ENCODE measurements at places on chromosomes 2 and 18. TPM values are rescaled to one million over a fixed set of nuclear protein-coding genes. Genes with fewer than 3 reads are reported as not detected.

TTC39C gene
- total RNA-seq, result 81.2 TPM

RASGRP3 gene
- total RNA-seq, result 7.1 TPM

TDRD15 gene
- not detected for total RNA-seq

DNA sequence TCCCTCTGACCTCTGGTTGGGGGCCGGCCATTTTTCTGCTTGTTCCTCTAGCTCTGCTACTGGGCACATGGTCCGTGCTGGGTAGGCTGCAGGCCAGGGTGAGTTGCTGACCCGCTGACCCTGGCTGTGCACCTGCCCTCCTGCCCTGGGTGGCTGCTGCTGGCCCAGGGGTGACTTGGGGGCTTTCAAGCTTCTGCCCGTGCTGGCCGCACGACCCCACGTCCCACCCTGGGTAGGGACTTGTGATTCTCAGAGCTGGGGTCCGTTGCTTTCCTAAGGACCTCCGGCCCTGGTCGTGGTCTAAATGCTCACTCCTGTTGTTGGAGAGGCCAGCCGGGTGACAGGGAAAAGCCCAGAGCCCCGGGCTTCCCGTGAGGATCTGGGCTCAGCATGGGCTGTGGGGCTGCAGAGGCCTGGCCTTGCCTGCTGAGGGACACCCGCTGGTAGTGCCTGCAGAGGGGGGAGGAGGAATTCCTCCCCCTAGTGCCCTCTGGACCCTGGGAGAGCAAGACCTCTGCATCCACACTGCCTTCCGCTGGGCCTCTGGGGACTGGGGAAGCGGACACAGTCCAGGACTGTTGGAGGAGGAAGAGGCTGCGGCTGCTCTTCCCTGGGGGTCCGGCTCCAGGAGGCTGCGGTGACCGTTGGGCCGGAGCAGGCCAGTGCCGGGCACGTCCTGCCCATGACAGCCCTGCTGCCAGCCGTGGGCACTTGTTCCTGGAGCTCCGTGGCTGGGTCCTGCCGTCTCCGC, 6.3 kb upstream of the GAL3ST2 start:
- no peak overlapping the region for H3K27ac ChIP-seq
- no peak overlapping the region for H3K4me3 ChIP-seq
- H3K36me3 ChIP-seq, result no peaks in the 10 kb centered on the region
- no peaks in the 10 kb centered on the region for H3K27me3 ChIP-seq
- DNase-seq, result no peak

DNA sequence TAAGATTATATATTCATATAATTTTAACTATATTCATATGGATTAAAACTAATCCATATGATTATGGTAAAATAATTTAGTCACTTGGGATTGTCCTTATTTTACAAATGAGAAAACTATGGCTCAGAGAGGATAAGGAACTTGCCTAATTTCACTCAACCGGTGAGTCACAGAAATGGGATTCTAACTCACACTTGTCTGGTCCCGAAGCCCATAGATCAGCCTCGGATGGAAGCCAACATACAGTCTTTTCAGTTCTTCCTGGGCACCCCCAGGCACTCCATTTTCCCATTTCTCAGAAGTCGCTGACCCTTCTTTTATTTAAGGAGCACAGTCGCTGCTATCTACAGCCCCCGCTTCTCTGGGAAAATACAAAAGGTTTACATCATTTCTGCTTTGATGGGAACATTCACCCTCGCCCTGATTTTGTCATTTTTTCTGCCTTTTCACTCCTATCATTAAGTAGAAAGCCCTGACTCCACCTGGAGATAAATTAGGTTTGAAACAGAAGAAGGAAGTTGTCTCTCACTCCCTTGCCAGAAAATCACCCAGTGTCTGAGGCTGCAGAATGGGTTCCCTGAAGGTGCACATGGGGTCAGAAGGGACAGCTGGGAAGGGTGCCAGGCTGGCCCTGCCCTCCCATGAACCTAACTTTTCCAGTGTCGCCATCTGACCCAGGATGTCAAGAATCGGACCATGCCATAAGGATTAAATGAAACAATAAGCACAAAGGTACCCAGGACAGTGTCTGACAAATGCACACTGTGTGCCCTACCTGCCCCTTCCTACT, 36.6 kb downstream of the CYP1B1 start:
- no peaks in the 10 kb centered on the region for H3K4me1 ChIP-seq
- no peak overlapping the region for H3K27ac ChIP-seq
- H3K4me3 ChIP-seq, result no peak overlapping the region
- no peak for DNase-seq
- H3K36me3 ChIP-seq, result no peaks in the 10 kb centered on the region

DNA sequence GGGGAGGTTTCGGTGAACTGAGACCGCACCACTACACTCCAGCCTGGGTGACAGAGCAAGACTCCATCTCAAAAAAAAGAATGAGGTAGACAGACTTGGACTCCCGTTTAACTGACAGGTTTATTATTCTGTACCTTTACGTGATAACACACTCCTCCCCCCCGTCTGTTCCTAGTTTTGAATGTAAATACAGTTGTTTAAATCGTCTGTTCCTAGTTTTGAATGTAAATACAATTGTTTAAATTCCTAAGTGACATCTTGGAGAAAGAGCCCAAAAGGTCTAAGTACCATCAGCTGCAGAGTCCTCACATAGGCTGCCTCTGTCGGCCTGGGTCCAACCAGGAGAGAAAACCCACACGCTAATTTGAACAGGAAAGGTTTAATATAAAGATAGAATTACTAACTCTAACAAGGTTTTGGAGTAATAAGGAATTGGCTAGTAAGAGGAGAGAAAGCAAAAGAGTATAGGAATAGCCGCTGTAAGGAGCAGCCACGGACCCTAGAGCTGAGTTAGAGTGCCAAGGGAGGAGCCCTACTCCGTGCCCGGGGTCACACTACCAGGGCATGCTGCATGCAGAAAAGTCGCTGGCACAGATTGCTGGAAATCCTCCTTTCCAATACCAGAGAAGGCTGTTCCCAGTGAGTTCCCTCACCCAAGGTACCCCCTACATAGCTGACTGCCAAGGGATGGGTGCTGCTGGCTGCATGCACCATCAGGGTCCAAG, 83.5 kb upstream of the RANBP2 start:
- no peaks in the 10 kb centered on the region for H3K27me3 ChIP-seq
- DNase-seq, result no peak
- no peaks in the 10 kb centered on the region for H3K36me3 ChIP-seq
- no peaks in the 10 kb centered on the region for H3K4me1 ChIP-seq

GRCh38 chr2:33420726-33421125, 55.7 kb upstream of the RASGRP3 start:
- no peaks in the 10 kb centered on the region for H3K27me3 ChIP-seq
- DNase-seq, result no peak
- no peaks in the 10 kb centered on the region for H3K36me3 ChIP-seq
- H3K4me3 ChIP-seq, result no peak overlapping the region
- no peaks in the 10 kb centered on the region for H3K4me1 ChIP-seq
